ENCODE measurements at places on chromosomes 7 and 10. TPM values are rescaled to one million over a fixed set of nuclear protein-coding genes. Genes with fewer than 3 reads are reported as not detected.

Gene CLDN4
- total RNA-seq: 0.68 TPM

Gene ACBD7
- 0.47 TPM for total RNA-seq

Gene SLC39A12
- not detected for total RNA-seq

Gene TEX36
- not detected for total RNA-seq

Gene HTR5A
- total RNA-seq: not detected

Gene LSM5
- total RNA-seq: 15.4 TPM

Gene CNTNAP2
- 1.3 TPM for total RNA-seq

Gene SLC16A9
- 1.8 TPM for total RNA-seq

Gene PPIA
- total RNA-seq: 2,711 TPM
